Activated T-cell treated with anti-CD3 and anti-CD28 coated beads, Interleukin-2, amount 50 U/mL, for 1 hour (primary cell): ENCODE measurements at places on chromosomes 6 and 20.

DNA sequence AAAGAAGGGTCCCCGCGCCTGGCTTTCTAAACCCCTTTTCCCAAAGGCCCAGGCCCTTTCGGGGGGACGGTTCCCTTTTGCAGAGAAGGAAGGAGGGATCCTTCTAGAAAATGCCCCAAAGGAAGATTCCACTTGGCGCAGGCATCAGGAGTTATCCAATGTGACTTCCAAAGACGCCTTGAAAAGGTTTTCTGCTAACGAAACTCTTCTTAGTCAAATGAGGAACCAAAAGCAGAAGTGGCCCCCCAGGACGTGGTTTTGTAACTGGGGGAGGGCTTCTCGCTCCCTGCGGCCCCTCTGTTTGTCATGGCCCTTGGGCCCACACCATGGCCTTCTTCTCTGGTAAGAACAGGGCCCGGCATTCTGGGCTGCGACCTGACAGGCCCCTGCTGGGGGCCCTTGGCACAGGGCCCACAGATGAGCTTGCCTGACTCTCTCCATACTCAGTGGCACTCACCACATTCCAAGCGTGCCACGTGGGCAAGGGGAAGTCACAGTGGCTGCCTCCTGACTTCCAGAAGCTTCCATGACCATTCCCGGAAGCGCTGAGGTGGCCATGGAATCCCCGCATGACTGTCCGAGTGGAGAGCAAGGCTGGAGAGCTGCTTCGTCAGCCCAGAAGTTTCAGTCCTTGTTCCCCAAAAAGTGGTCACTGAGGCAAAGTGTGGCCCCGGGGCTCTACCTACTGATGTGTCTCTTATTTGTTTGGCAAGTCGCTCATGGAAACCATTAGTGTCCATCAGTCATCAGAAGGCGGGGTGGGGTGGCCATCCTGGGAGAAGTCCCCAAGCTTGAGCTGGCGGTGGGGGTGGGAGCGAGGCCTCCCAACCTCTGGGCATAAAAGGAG lies 834 bp upstream of the CTSZ start:
- no peak for DNase-seq

- no peak for DNase-seq
These were observed 1.8 kb downstream of the GTPBP2 start for GRCh38 chr6:43627008-43627825.

GRCh38 chr6:113805173-113805790 lies 51.9 kb upstream of the MARCKS start:
- no peak for DNase-seq

DNA sequence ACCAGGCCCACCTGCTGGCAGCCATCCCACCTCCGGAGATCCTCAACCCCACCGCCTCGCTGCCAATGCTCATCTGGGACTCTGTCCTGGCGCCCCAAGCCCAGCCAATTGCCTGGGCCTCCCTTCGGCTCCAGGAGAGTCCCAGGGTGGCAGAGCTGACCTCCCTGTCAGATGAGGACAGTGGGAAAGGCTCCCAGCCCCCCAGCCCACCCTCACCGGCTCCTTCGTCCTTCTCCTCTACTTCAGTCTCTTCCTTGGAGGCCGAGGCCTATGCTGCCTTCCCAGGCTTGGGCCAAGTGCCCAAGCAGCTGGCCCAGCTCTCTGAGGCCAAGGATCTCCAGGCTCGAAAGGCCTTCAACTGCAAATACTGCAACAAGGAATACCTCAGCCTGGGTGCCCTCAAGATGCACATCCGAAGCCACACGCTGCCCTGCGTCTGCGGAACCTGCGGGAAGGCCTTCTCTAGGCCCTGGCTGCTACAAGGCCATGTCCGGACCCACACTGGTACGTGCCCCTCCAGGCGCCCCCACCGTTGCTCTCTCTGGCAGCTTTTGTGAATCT lies 1.1 kb downstream of the SNAI1 start:
- DNase-seq, result no peak

- DNase-seq, result no peak
These were observed 434.0 kb upstream of the JARID2 start for GRCh38 chr6:14811775-14812428.

DNA sequence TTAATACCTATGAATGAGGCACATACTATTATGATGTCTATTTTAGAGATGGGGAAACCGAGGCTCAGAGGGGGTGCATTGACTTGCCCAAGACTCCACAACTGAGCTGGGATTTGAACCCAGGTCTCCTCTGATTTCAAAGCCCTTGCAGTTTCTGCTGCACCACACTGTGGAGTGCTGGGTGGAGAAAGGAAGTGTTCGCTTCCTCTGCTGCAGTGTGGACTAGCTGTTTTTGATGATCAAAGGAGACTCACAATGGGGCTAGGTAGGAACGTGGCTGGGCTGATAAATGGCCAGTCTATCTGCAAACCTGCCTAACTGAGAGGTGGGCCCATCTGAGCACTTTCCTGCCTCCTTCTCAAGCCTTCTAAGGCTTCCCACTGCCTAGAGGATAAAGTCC lies 87.2 kb downstream of the CD40 start:
- DNase-seq, result no peak

- DNase-seq, result no peak
These were observed 7.3 kb upstream of the NAA20 start for GRCh38 chr20:20009784-20010253.

DNA sequence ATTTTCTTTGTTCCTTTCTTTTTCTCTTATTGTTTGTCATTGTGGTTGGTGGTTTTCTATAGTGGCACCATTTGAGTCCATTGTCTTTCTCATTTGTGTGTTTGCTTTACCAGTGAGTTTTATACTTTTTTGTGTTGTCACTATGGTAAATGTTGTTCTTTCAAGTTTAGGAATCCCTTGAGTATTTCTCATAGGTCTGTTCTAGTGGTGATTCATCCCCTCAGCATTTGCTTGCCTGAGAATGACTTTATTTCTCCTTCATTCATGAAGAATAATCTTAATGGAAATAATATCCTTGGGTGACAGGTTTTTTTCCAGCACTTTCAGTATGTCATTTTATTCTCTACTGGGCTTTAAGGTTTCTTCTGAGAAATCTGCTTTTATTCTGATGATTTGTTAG lies 209.2 kb upstream of the ASCC3 start:
- no peak for DNase-seq

GRCh38 chr20:52269321-52269720 lies 77.7 kb upstream of the ZFP64 start:
- no peak for DNase-seq

- no peak for DNase-seq
These were observed 27.9 kb upstream of the SLC2A12 start for GRCh38 chr6:134080171-134080795.

- no peak for DNase-seq
These were observed 434.7 kb downstream of the BCKDHB start for GRCh38 chr6:80541181-80541580.

- DNase-seq, result no peak
These were observed 298.5 kb upstream of the SLC35B3 start for GRCh38 chr6:8733879-8734278.

- no peak for DNase-seq
These were observed 188.4 kb downstream of the JARID2 start for GRCh38 chr6:15434263-15434662.

DNA sequence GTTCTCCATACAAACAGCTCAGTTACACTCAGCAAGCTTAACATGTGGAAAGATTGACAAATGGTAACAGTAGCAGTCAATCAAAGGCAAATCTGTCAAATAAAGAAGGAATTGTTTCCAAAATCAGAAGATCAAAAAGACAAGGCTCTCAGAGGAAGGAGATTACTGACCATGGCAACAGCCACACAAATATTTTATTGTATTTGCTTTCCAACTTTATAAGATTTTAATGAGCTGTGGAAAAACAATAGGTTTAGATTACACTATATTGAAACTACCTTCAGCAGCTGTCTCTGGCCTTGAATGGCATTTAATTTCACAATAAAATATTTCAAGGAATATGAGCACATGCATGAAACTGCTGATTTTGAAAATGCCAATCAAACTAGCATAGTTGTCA lies 1143.9 kb upstream of the GJE1 start:
- no peak for DNase-seq

DNA sequence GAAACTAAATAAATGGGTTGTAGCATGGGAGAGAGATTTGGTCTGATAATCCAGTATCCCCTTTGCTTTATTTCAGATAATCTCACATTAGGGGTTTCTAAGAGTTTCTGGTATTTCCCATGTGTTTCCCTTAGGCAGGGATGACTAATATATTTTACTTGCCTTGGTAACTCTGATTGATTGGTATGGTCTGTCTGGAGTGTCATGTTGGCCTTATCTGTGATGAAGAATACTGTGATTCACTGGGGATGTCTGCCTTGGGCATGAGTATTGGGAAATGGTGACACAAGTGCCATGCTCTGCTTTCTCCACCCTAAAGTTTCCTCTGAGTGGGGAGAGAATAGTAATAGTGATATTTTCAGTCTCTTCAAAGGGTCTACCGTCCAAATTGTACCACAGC lies 10.1 kb downstream of the SLC22A2 start:
- no peak for DNase-seq

DNA sequence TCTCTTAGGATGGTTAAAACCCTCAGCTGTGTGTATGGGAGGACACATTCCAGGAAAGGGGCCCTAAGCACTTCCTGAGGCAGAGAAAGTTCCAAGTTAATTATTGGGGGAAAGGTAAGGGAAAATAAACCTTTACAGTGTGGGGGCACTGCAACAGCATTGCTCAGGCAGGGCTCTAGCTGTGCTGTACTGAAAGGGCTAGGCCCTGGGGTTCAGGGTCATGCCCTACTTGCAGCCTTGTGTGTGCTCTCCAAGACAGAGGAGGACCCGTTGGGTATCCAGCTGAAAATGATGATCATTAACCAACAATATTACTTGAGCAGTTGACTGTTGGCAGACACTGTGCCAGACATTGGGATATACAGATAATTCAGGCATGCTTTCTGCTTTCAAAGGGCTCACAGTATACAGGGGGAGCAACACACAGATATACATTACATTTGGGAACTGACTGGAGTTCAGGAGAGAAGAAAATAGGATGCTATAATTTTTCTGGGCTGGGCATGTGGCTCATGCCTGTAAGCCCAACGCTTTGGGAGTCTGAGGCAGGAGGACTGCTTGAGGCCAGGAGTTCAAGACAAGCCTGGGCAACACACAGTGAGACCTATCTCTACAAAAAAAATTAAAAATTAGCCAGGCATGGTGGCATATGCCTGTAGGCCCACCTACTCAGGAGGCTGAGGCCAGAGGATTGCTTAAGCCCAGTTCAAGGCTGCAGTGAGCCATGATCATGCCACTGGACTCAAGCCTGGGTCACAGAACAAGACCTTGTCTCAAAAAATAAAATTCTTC lies 9.1 kb upstream of the RPL7L1 start:
- DNase-seq, result no peak
